ENCODE measurements at places on chromosomes 12 and 14. TPM values are rescaled to one million over a fixed set of nuclear protein-coding genes. Genes with fewer than 3 reads are reported as not detected.

GRCh38 chr12:46472893-46473633 is 100.5 kb upstream of the SLC38A2 start:
- DNase-seq, result peak; percentile 60
- H3K4me1 ChIP-seq, result peaks cover 95% of the 10 kb centered on the region
- H3K36me3 ChIP-seq, result no peaks in the 10 kb centered on the region
- no peak overlapping the region for H3K4me3 ChIP-seq
- H3K27me3 ChIP-seq, result no peaks in the 10 kb centered on the region

Gene AKAP6
- polyA plus RNA-seq, result 1.4 TPM

Gene NGB
- 0.04 TPM for polyA plus RNA-seq

- no peak overlapping the region for H3K27ac ChIP-seq
- H3K4me1 ChIP-seq, result no peaks in the 10 kb centered on the region
- no peaks in the 10 kb centered on the region for H3K36me3 ChIP-seq
- no peaks in the 10 kb centered on the region for H3K27me3 ChIP-seq
Observed at GRCh38 chr12:69948851-69949250, 123.8 kb downstream of the MYRFL start.

- no peak overlapping the region for H3K4me3 ChIP-seq
- H3K4me1 ChIP-seq, result no peaks in the 10 kb centered on the region
- H3K27me3 ChIP-seq, result no peaks in the 10 kb centered on the region
Observed at GRCh38 chr14:85583380-85583779, 53.4 kb downstream of the FLRT2 start.

GRCh38 chr12:89962648-89963047 is 254.0 kb upstream of the ATP2B1 start:
- H3K27me3 ChIP-seq, result no peaks in the 10 kb centered on the region
- H3K36me3 ChIP-seq, result no peaks in the 10 kb centered on the region
- H3K27ac ChIP-seq, result no peak overlapping the region
- no peak for DNase-seq
- no peaks in the 10 kb centered on the region for H3K4me1 ChIP-seq

GRCh38 chr14:96263347-96264199 is 7.6 kb downstream of the BDKRB1 start:
- H3K4me1 ChIP-seq, result peaks cover 7% of the 10 kb centered on the region
- peaks cover 25% of the 10 kb centered on the region for H3K27me3 ChIP-seq
- no peaks in the 10 kb centered on the region for H3K36me3 ChIP-seq
- H3K27ac ChIP-seq, result no peak overlapping the region
- DNase-seq, result no peak
- no peak overlapping the region for H3K4me3 ChIP-seq

DNA sequence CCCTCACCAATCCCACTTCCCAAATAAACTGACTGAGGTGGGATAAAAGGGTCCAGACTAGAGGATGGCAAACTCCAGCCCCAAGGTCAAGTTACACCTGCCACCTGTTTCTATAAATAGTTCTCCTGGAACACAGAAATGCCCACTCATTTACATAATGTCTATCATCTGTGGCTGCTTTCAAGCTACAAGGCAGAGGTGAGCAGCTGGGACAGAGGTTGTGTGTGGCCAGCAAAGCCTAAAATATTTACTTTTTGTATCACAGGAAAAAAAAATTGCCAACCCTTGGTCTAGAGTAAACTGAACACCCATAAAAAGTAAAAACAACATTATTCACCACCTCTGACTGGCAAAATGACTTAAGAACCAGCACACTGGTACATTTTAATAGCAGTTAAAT is 269.4 kb downstream of the RGS6 start:
- H3K4me1 ChIP-seq, result no peaks in the 10 kb centered on the region
- no peak overlapping the region for H3K4me3 ChIP-seq
- H3K27me3 ChIP-seq, result no peaks in the 10 kb centered on the region
- H3K36me3 ChIP-seq, result no peaks in the 10 kb centered on the region
- H3K27ac ChIP-seq, result no peak overlapping the region

DNA sequence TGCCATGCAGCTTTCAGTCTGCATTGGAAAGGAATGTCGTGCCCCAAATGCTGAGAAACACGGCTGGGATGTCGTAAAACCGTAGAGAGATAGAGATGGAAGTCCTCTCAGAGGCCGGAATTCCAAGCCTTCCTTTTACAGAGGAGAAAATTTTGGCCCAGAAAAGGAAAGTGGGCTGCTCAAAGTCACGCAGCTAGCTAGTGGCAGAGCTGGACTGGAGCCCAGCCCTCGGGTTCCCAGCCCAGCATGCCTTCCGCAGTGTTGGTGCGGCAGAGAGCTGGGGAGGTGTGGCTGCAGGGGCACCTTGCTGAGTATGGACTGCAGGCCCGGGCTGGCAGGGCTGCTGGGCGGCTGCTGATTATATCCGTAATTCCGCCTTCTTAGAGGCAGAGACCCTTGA is 50.3 kb downstream of the KCNA1 start:
- H3K4me1 ChIP-seq, result no peaks in the 10 kb centered on the region
- H3K36me3 ChIP-seq, result no peaks in the 10 kb centered on the region
- H3K27me3 ChIP-seq, result peaks cover 52% of the 10 kb centered on the region
- H3K4me3 ChIP-seq, result no peak overlapping the region
- no peak overlapping the region for H3K27ac ChIP-seq

- H3K27me3 ChIP-seq, result no peaks in the 10 kb centered on the region
- no peaks in the 10 kb centered on the region for H3K36me3 ChIP-seq
- no peak overlapping the region for H3K4me3 ChIP-seq
Observed at GRCh38 chr12:102980350-102980749, 22.9 kb downstream of the ASCL1 start.

GRCh38 chr14:49641697-49642129 is 6.7 kb upstream of the DNAAF2 start:
- H3K27ac ChIP-seq, result peak overlapping the region; percentile 70
- peak; percentile 96 for DNase-seq
- H3K36me3 ChIP-seq, result no peaks in the 10 kb centered on the region
- H3K27me3 ChIP-seq, result no peaks in the 10 kb centered on the region
- peaks cover 57% of the 10 kb centered on the region for H3K4me1 ChIP-seq

GRCh38 chr12:132469423-132469822 is 20.5 kb upstream of the FBRSL1 start:
- no peak for DNase-seq
- H3K36me3 ChIP-seq, result no peaks in the 10 kb centered on the region
- H3K27me3 ChIP-seq, result peaks cover 30% of the 10 kb centered on the region

- H3K4me1 ChIP-seq, result no peaks in the 10 kb centered on the region
- no peak for DNase-seq
- no peaks in the 10 kb centered on the region for H3K27me3 ChIP-seq
- no peaks in the 10 kb centered on the region for H3K36me3 ChIP-seq
- H3K27ac ChIP-seq, result no peak overlapping the region
- no peak overlapping the region for H3K4me3 ChIP-seq
Observed at GRCh38 chr12:70663838-70664237, 26.6 kb upstream of the PTPRB start.

DNA sequence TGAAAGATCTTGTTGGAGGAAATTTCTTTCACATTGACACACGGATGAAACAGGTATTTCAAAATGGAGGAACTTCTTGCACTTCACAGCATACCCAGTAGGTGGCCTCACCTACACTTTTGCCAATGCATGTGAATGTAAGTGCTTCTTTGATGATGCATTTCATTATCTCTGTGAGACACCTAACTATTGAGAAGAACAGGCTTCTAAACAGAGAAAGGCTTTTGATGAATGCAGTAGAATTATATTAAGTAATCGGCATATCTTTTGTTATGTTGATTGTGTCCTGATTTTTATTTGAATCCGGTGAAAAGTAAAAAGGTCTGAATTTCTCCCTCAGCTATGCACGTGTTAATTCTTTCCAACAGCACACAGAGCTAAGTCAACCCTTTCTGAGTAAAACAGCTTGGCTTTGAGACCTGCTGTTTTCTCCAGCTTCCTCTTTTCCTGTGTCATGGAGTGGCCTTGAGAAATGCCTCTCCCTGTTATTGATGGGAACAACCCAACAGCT is 399.0 kb downstream of the NAV3 start:
- H3K36me3 ChIP-seq, result no peaks in the 10 kb centered on the region
- no peak overlapping the region for H3K4me3 ChIP-seq
- no peaks in the 10 kb centered on the region for H3K27me3 ChIP-seq

Gene GUCY2C
- polyA plus RNA-seq, result 0.09 TPM

Gene RAPGEF3
- polyA plus RNA-seq, result 0.37 TPM

Gene LHX5
- not detected for polyA plus RNA-seq

Gene SMCO2
- polyA plus RNA-seq, result 0.35 TPM

DNA sequence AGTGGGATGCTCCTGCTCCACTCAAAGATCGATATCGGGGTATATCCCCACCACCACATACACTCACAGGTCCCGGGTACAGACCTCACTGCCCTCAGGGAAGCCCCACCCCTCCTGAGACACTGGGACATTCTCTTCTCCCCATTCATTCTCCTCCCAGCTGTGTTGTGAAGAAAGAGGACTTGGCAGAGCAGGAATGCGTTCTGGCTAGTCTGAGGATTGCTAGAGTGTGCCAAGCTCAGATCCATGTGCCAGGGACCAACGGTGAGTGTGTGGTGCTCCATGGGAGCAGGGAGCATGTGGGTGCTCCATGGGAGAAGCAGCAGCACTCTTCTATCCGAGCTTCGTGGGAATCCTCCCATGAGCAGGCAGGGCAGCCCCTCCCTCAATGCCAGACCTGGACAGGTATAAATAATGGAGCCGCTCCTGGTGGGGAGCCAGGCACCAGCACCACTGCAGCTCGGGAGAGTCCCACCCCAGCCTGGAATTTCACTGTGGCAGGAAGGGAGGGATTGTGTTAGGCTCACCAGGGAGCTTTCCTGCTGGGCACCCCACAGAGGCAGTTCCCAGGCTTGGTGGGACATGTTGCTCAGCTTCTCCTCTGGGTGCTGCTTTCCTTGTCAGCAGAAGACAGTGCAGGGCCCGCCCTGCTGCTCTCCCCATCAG is 2.3 kb upstream of the KRT5 start:
- H3K36me3 ChIP-seq, result no peaks in the 10 kb centered on the region
- peaks cover 4% of the 10 kb centered on the region for H3K27me3 ChIP-seq
- no peak for DNase-seq
- H3K4me1 ChIP-seq, result no peaks in the 10 kb centered on the region
- no peak overlapping the region for H3K4me3 ChIP-seq
- no peak overlapping the region for H3K27ac ChIP-seq

DNA sequence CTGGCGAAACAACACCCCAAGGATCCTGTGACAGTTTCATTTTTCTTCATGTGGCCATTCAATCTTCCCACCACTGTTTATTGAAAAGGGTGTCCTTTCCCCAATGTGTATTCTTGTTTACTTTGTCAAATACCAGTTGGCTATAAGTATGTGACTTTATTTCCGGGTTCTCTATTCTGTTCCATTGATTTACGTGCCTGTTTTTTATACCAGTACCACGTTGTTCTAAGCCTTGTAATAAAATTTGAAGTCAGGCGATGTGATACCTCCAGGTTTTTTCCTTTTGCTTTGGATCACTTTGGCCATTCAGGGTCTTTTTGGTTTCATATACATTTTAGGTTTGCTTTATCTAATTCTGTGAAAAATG is 9.1 kb upstream of the MGAT4C start:
- H3K27me3 ChIP-seq, result no peaks in the 10 kb centered on the region
- no peak overlapping the region for H3K27ac ChIP-seq
- H3K4me1 ChIP-seq, result no peaks in the 10 kb centered on the region

- no peaks in the 10 kb centered on the region for H3K36me3 ChIP-seq
- H3K4me1 ChIP-seq, result no peaks in the 10 kb centered on the region
- no peak for DNase-seq
- H3K4me3 ChIP-seq, result no peak overlapping the region
- no peaks in the 10 kb centered on the region for H3K27me3 ChIP-seq
Observed at GRCh38 chr14:98868866-98869265, 403.1 kb downstream of the BCL11B start.

DNA sequence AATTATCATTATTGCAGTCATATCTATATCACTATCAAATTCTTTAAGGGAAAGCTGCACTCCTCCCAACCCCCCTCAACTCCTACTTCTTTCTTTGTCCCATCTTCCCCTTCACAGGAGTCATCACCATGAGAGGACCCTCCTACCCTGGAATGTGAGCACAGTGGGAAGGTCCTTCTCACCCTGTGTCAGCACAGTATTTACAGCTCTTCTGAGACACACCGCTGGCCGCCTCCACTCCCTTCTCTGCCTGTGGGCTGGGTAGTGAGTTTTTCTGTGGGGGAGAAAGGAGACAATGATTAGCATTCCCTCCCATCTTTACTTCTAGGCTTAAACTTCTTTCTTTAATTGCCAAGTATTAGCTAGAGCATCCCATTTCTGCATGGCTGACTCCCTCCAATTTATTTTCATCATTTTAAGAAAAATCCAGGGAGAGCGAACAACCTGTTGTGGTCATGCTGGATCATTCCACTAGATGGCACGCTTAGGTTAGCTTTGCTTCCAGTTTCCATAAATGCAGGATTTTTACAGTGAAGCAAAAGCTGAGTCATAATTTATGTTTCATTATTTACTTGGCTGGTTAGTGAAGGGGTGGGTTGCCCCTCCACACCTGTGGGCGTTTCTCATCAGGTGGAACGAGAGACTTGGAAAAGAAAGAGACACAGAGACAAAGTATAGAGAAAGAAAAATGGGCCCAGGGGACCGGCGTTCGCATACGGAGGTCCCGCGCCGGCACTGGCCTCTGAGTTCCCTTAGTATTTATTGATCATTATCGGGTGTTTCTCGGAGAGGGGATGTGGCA is 188.5 kb downstream of the ALX1 start:
- H3K4me1 ChIP-seq, result peaks cover 11% of the 10 kb centered on the region
- H3K27ac ChIP-seq, result no peak overlapping the region
- H3K4me3 ChIP-seq, result peak overlapping the region; percentile 28
- DNase-seq, result peak; percentile 25
- no peaks in the 10 kb centered on the region for H3K36me3 ChIP-seq
- H3K27me3 ChIP-seq, result no peaks in the 10 kb centered on the region

- H3K4me3 ChIP-seq, result no peak overlapping the region
- H3K4me1 ChIP-seq, result no peaks in the 10 kb centered on the region
- 0 out of 3 replicates have a peak, but pooled peaks cover 2% of the 10 kb centered on the region for H3K27me3 ChIP-seq
- H3K27ac ChIP-seq, result no peak overlapping the region
Observed at GRCh38 chr14:60482743-60483142, 3.1 kb downstream of the C14orf39 start.

DNA sequence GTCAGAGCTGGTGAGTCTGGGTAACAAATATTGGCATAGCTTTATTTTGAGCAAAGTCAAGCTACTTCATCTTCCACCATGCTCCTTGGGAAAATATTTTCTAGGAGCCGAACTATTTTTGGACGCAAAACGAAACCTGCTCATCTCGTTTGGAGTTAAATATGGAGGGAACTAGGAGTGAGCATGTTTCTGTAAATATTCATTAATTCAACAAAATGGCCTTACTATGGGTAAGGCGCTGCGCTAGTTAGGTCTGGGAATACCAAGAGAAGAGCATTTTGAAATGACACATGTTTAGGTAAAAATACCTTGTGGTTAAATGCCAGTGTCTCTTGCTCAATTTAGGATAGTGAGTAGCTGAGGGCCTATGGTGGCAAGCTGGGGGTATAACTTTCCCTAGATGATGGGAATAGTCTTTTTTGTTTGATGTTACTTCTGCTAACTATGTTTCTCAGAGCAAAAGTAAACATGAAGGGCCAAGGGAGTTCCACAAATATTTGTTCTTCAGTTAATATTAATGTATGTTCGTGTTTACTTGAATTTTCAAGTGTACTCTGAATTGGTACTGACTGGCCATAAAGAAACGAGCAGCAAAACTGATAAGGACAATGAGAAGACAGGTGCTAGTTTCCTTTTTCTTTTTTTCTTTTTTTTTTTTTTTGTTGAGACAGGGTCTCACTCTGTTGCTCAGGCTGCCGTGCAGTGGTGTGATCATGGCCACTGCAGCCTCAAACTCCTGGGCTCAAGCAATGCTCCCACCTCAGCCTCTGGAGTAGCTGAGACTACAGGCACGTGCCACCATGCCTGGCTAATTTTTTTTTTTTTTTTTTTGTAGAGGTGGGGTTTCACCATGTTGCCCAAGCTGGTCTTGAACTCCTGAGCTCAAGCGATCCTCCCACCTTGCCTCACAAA is 77.7 kb downstream of the MAP1LC3B2 start:
- H3K27ac ChIP-seq, result peak overlapping the region; percentile 19
- peak overlapping the region; percentile 22 for H3K4me3 ChIP-seq
- H3K27me3 ChIP-seq, result peaks cover 27% of the 10 kb centered on the region
- no peaks in the 10 kb centered on the region for H3K36me3 ChIP-seq
- DNase-seq, result peak; percentile 90

Measured in HepG2 (cell line).